A549 treated with DMSO at 1 μM for 4 hours (cell line): ENCODE measurements at places on chromosomes 5 and 9. TPM values are rescaled to one million over a fixed set of nuclear protein-coding genes. Genes with fewer than 3 reads are reported as not detected.

The GDA gene
- 0.84 to 1.5 TPM (median 1.2 TPM) in 5 replicates for total RNA-seq

The PCDHB11 gene
- 0.07 to 0.12 TPM (median 0.11 TPM) in 3 of 5 replicates, not detected in the others for total RNA-seq

The SLC9A3 gene
- total RNA-seq: 2.1 to 2.8 TPM (median 2.5 TPM) in 5 replicates

The SEMA6A gene
- 0.05 to 0.31 TPM (median 0.17 TPM) in 5 replicates for total RNA-seq

The PLPP7 gene
- 0.07 TPM in 1 of 5 replicates, not detected in the others for total RNA-seq

The GPR151 gene
- not detected in 5 replicates for total RNA-seq

The MAMDC2 gene
- 0.20 to 0.46 TPM (median 0.28 TPM) in 5 replicates for total RNA-seq

The CFAP90 gene
- total RNA-seq: 0.41 to 0.64 TPM (median 0.55 TPM) in 5 replicates

The SUSD1 gene
- 12.6 to 15.6 TPM (median 14.2 TPM) in 5 replicates for total RNA-seq

The LCN6 gene
- not detected in 5 replicates for total RNA-seq

The OR13F1 gene
- not detected in 5 replicates for total RNA-seq

The AQP7 gene
- 0.21 to 0.43 TPM (median 0.32 TPM) in 5 replicates for total RNA-seq

The PCDHA10 gene
- total RNA-seq: 0.01 to 0.06 TPM (median 0.01 TPM) in 4 of 5 replicates, not detected in the other

The DHX29 gene
- 21.5 to 28.4 TPM (median 25.8 TPM) in 5 replicates for total RNA-seq

The IL4 gene
- total RNA-seq: not detected in 5 replicates

The ZNF608 gene
- 0.25 to 1.1 TPM (median 0.40 TPM) in 5 replicates for total RNA-seq

The MTX3 gene
- 6.4 to 7.8 TPM (median 7.5 TPM) in 5 replicates for total RNA-seq

The FOXD4 gene
- total RNA-seq: 0.27 to 0.58 TPM (median 0.47 TPM) in 5 replicates

The OR1J4 gene
- total RNA-seq: 0.14 TPM in 1 of 5 replicates, not detected in the others

The SNCAIP gene
- 0.04 to 0.09 TPM in 2 of 5 replicates, not detected in the others for total RNA-seq

The SLC2A6 gene
- total RNA-seq: 15.4 to 21.8 TPM (median 20.4 TPM) in 5 replicates

The LHX6 gene
- 0.30 to 0.41 TPM (median 0.40 TPM) in 5 replicates for total RNA-seq

The PCDHGB3 gene
- 0.19 to 0.37 TPM (median 0.31 TPM) in 5 replicates for total RNA-seq

The UCK1 gene
- 18.5 to 24.4 TPM (median 23.0 TPM) in 5 replicates for total RNA-seq

The LVRN gene
- total RNA-seq: 0.07 to 0.19 TPM (median 0.17 TPM) in 5 replicates

The CER1 gene
- not detected in 5 replicates for total RNA-seq

The LIFR gene
- total RNA-seq: 5.2 to 8.2 TPM (median 7.5 TPM) in 5 replicates

The GPX8 gene
- total RNA-seq: 37.5 to 49.4 TPM (median 44.5 TPM) in 5 replicates

The TNFSF15 gene
- total RNA-seq: 0.27 to 0.44 TPM (median 0.40 TPM) in 5 replicates
